ENCODE measurements at places on chromosomes 1 and 21.
A peak's percentile ranks its signal among the peaks of the same experiment; 100 is the strongest.

GRCh38 chr1:201955729-201956143 is 433 bp downstream of the TIMM17A start:
- no peak for DNase-seq

DNA sequence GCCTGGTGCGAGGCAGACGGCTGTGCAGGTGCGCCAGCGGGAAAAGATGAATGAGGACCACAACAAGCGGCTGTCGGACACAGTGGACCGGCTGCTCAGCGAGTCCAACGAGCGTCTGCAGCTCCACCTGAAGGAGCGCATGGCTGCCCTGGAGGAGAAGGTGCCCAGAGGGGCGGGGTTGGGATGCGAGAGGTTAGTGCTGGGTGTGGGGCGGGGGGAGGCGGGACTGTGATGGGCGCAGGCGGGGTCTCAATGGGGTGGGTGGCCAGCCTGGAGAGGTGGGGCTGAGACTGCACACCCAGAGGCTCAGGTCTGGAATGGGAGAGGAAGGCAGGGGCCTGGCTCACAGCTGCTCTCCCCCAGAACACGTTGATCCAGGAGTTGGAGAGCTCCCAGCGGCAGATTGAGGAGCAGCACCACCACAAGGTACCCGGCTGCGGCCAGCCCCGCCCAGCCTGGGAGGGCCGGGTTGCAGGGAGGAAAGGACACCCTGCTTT is 22.3 kb downstream of the PPFIA4 start:
- DNase-seq, result peak; percentile 76

- no peak for DNase-seq
These were observed 162.3 kb upstream of the ARHGEF16 start for GRCh38 chr1:3292051-3292722.

GRCh38 chr1:103516693-103517092 is 8.8 kb upstream of the RNPC3 start:
- DNase-seq, result no peak

DNA sequence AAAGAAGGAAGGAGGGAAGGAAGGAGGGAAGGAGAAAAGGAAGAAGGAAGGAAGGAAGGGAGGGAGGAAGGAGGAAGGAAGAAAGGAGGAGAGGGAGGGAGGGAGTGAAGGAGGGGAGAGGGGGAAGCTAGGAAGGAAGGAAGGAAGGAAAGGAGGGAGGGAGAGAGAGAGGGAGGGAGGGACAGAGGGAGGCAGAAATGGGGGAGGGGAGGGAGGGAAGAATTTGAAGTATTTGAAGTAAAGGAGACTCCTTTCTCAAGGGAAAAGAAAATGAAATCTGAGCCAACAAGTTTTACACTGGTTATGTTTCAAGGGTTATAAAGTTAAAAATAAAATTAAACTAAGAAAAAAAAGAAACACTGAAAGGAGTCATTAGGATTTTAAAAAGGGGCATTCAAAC is 431.4 kb downstream of the BRINP3 start:
- DNase-seq, result no peak

DNA sequence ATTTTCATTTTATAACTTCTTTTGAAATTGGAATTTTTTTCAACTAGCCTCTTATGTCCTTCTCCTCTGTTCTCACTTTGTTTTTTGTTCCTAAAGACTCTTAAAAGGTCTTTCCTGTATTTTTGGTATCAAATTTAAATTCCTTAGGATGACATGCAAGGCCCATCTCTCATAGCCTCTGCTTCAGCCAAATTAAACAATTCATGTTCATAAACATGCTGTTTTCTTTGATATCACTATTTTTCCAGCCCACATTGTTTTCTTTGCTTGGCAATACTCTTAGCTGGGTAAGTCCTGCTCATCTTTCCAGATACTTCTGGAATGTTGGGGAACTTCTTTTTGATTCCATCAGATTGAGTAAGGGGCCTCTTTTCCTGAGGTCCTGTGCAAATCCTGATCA is 55.8 kb upstream of the GPR88 start:
- DNase-seq, result no peak
